Melanocyte of skin (primary cell): ENCODE measurements at places on chromosomes 16 and 17. TPM values are rescaled to one million over a fixed set of nuclear protein-coding genes. Genes with fewer than 3 reads are reported as not detected.

Gene DOC2B
- total RNA-seq: not detected in 2 replicates

Gene DNAAF8
- 0.33 and 0.46 TPM in 2 replicates for total RNA-seq

Gene DHRS7C
- not detected in 2 replicates for total RNA-seq

Gene PRSS21
- 1.4 TPM in 1 of 2 replicates, not detected in the other for total RNA-seq

Gene FOXL1
- total RNA-seq: under 0.01 TPM in 2 replicates

Gene DPEP3
- not detected in 2 replicates for total RNA-seq

Gene KCNJ12
- 0.34 and 0.73 TPM in 2 replicates for total RNA-seq

Gene SMIM36
- total RNA-seq: not detected in 2 replicates

Gene TEX19
- total RNA-seq: 0.33 TPM in 1 of 2 replicates, not detected in the other

Gene KRTAP4-5
- total RNA-seq: not detected in 2 replicates

Gene BFAR
- 151 and 193 TPM in 2 replicates for total RNA-seq

Gene SMIM5
- total RNA-seq: 0.33 TPM in 1 of 2 replicates, not detected in the other

Gene MPP3
- 4.7 and 5.4 TPM in 2 replicates for total RNA-seq
